ENCODE measurements at places on chromosomes 3 and 15.

GRCh38 chr15:90780916-90781315, 63.8 kb downstream of the BLM start:
- DNase-seq = no peak

- DNase-seq = no peak
Measured at GRCh38 chr15:52505151-52505550, 23.5 kb downstream of the MYO5A start.

DNA sequence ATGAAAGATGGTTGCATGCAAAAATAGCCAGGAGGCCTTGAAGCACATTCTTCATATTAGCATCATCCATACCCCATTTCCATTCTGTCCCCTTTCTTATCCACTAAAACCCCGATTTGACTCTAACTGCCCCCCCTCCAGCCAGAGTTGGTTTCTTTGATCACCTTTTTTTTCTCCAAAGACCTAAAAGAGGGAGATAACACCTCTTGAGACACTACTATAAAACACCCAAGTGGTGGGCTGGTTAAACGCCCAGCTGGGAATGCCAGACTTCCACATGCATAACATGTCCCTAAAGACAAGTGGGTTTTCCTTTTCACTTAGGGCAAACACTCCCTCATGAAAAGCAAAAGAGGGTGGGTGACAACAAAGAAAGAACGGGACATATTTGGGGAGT, 133.9 kb upstream of the WNT5A start:
- DNase-seq = no peak

GRCh38 chr3:62718515-62719320, 156.5 kb downstream of the CADPS start:
- no peak for DNase-seq

DNA sequence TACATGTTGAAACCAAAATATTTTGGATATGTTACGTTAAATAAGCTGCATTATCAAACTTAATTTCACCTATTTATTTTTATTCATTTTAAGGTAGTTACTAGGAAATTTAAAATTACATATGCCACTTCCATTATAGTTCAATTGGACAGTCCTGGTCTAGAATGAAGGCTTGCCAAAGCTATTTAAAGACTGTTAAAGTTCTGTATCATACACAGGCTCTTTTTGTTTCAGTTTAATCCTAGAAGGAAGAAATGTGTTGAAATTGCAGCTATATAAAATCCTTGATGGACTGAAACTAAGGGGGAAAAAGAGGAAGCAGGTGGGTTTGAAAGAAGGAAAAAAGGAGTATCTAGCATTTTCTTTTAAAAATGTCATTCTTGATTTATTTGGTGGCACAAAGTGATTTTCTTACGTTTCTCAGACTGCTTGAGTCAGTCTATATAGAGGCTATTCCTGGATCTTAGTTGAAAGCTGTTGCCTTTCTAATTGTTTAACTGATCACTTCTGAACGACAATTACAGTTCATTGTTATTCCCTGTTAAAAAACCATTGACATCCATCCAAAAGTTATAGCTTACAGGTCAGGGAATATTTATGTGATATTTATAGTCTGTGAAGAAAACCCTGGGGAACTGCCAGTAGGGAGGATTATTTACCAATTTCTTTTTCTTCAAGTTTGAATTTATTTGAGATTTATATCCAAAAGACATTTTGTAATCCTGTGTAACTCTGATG, 195.0 kb downstream of the RORA start:
- DNase-seq = no peak

All from DMS53 (cell line).